ENCODE measurements at places on chromosomes 2 and 18. TPM values are rescaled to one million over a fixed set of nuclear protein-coding genes. Genes with fewer than 3 reads are reported as not detected.

Gene NEURL3
- total RNA-seq = 0.38 TPM

Gene QPCT
- 6.9 TPM for total RNA-seq

Gene GPR17
- not detected for total RNA-seq

Gene OR6B2
- total RNA-seq = not detected

Gene SERPINB11
- total RNA-seq = not detected

Gene DSG4
- total RNA-seq = not detected

- no peak for DNase-seq
These were observed 42.7 kb downstream of the SETBP1 start for GRCh38 chr18:44723411-44723810.

DNA sequence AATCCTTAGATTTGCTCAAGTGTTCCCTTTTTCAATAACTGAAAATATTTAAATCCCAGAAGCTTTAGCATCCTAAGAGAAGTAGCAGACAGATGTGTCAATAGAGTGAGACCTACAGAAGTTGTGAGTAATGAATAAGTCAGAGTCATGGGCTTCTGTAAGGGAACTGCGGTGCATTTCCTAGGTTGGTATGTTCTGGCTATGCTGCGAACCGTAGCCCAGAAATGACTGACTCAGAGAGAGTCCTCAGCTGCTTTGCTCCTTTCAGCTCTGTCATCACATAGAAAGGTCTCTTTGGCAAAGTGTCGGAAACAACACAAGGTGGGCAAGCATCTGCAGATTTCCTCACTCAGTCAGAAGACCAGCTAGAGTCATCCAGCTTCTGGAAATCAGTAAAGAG, 297.1 kb downstream of the ARHGAP15 start:
- no peak for DNase-seq

GRCh38 chr18:52228166-52228565, 111.8 kb upstream of the DCC start:
- no peak for DNase-seq

DNA sequence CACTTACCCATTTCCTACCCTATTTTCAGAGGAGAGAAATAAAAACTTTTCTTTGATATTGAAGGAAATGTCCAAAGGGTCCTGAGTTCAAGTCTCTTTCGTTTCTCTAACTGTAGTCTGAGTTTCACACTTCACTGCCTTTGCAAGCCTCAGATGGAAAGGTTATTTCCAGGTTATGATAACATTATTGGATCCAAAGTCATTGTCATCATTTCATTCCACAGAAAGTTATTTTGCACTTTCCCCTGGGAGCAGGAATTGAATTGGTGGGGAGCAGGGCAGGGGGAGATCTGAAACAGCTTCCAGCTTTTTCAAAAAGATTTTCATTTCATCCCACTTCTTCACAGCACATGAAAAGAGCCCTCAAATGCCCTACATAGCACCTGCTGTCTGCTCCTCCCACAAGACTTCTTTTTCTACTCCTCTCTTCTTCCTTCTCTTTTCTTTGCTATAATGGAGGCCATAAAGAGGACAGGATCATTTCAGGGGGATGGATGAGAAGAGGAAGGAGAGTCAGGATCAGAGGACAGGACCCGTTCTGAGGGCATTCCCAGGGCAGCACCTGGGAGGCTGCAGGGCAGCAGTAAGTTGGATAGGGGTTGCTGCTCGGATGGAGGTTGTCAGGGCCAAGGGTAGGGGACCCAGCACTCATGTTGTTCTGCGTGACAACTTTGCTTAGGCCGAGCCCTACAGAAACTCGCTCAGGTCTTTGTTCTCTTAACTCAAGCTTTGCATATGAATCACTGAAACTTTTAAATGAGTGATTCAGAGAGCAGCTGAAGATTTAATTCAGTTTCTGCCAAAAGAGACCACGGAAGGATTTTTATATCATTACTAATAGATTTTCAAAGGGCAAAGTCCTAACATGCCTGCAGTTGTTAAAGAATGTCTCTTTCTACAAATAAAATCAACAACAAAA, 11.4 kb upstream of the GALNT5 start:
- DNase-seq = no peak

DNA sequence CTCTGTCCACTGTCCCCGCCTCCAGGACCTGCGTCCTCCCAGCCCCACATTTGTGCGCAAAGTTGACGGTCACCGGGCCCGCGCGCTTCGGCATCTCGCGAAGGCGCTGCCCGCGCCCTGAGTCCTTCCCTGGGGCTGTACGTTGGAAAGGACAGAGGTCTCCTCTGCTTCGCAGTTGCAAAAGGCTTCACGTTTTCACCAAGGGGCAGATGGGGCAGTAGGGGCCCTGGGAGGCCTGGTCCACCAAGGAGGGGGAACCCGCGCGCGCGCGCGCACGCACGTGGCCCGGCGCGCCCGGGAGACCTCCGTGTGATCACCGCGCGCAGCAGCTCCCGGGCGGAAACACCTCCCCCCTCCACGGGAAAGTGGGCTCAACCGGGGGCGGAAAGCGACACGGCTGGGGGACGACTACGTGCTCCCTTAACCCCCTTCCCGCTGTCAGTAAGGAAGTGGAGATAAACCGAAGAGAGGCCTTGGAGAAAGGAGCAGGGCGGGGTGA, 21.9 kb downstream of the TEX44 start:
- DNase-seq = peak; percentile 44

DNA sequence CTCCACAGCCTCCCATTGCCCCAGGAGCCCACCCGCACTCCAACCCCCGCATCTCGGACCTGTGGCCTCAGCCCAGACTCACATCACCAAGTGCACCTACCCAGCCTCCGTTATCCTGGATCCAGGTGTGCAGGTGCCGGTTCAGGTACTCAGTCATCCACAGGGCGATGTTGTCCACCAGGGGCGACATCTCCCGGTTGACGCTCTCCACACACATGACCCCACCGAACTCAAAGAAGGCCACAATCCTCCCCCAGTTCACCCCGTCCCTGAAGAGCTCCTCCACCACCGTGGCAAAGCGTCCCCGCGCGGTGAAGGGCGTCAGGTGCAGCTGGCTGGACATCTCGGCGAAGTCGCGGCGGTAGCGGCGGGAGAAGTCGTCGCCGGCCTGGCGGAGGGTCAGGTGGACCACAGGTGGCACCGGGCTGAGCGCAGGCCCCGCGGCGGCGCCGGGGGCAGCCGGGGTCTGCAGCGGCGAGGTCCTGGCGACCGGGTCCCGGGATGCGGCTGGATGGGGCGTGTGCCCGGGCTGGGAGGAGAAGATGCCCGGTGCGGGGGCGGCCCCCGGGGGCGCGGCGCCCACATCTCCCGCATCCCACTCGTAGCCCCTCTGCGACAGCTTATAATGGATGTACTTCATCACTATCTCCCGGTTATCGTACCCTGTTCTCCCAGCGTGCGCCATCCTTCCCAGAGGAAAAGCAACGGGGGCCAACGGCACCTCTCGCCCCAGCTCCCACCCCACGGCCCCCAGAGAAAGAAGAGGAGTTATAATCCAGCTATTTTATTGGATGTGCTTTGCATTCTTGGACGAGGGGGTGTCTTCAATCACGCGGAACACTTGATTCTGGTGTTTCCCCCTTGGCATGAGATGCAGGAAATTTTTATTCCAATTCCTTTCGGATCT, 1.3 kb downstream of the BCL2 start:
- DNase-seq = peak; percentile 79

DNA sequence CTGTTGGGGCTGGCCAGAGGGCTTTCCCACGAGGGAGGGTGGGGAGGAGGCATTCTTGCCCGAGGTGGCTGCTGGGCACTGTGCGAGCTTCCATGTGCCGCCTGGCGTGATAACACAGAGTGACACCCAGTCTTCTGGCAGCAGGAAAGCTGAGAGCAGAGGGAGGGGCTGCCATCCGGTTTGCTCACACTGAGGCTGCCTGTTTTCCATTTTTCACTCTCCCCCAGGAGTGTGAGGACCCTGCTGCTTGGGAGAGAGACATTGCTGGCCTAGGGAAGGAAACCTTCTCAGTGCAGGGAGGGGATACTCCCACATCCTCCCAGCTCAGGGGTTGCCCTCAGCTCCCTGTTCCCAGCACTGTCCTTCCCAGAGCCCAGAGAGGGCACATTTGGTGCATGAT, 73.1 kb downstream of the INHBB start:
- peak; percentile 1 for DNase-seq

DNA sequence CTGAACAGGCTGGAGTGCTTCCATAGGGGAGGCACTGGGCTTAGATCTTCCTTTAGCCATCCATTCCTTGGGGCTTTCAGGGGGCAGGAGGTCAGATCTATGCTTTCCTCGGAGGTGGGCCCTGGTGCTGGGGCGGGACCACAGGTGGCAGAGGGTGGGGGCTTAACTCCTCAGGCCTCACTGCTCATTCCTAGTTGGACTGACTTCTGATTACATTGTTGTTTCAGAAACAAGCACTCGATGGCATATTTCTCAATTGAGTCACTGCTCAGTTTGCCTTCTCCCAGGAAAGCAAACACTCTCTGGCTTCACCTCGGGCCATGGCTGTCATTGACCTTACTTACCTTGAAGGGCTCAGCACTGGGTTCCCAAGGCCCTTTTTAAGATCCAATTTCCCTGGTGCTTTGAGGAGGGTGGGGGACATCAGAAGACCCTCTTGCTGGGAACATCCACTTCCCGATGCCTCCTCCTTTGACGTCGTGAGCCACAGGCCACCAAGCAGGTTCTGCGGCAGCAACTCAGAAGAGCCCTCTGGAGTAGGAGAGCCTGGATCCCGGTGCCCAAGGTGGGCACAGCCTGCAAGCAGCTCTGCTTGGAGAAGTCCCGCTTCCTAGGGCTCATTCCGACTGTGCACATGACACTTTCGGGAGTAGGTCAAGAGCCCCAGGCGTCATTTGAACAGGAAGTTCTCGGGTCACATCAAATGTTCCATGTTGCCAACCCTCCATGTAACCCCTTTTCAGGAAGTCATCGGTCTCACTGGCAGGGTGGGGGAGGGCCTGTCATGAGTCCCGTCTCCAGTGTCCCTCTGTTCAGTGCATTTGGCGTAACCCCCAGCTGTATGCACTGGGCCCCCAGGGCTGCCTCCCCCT, 40.6 kb downstream of the SDC1 start:
- DNase-seq = no peak

GRCh38 chr2:126317790-126318431, 338.0 kb upstream of the GYPC start:
- no peak for DNase-seq

GRCh38 chr2:193985272-193985671, 1671.8 kb upstream of the SLC39A10 start:
- DNase-seq = no peak

DNA sequence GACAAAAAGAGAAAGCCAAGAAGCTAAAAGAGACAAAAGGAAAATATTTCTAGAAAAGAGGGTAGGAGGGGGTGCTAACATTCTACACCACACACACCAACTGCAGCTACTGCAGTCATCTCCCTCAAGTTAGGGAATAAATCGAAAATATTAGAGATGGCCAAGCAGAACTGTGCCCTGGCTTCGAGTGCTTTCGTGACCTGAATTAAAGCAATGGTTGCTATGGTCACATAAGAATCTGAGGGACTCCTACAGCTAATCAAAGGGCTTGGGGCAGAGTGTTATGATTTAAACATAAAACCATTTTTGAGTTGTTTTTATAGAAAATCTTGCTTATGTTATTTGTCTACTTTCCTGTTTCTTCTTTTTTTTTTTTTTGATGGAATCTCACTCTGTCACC, 159.6 kb upstream of the HNRNPA3 start:
- no peak for DNase-seq

Data from activated T-cell treated with anti-CD3 and anti-CD28 coated beads, Interleukin-2, amount 50 U/mL, for 4 hours (primary cell).